ENCODE measurements at places on chromosomes 2 and 18. TPM values are rescaled to one million over a fixed set of nuclear protein-coding genes. Genes with fewer than 3 reads are reported as not detected.
A peak's percentile ranks its signal among the peaks of the same experiment; 100 is the strongest.

CFC1B gene
- total RNA-seq, result not detected

DNA sequence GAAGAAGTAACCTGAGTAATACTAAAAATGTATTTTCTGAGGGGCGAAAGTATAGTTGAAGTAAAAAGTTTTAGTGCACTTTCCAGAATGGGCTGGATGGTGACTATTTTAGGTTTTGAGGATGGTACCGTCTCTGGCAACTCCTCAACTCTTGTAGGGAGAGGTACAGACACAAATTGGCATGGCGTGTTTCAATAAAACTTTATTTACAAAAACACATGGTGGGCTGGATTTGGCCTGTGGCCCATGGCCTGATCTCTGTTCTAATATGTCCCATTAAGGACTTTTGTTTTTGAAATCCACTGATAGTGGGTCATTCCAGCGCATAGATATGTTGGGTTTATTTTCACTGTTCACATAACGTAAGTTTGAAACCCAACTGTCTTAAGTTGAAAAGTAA, 132.8 kb downstream of the AGAP1 start:
- DNase-seq, result no peak

GRCh38 chr2:128580988-128581848, 262.6 kb upstream of the HS6ST1 start:
- DNase-seq, result no peak

PLA2R1 gene
- total RNA-seq, result not detected

GRCh38 chr2:34332813-34333212, 733.7 kb upstream of the FAM98A start:
- no peak for DNase-seq

RNF125 gene
- total RNA-seq, result 50.6 TPM

GRCh38 chr2:96556441-96557330, 20.1 kb downstream of the ARID5A start:
- DNase-seq, result no peak

DNA sequence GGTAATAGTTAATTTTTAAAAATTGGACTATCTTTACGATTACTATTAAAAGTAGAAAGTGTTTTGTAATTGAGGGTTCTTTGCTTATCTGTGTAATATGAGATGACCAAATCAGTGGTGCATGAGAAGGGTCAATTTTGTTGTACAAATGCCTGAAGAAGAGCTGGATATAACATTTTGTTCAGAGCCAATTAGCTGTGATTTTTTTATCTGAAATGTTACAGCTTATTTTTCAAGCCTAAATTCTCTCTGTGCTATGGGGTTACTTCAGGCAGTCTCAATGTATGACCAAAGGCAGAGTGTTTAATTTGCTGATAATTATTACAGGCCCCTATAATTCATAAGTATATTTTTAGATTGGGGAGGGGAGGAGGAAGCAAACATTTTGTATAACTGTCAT, 41.8 kb downstream of the OTX1 start:
- DNase-seq, result no peak

UGT1A8 gene
- total RNA-seq, result not detected

DNA sequence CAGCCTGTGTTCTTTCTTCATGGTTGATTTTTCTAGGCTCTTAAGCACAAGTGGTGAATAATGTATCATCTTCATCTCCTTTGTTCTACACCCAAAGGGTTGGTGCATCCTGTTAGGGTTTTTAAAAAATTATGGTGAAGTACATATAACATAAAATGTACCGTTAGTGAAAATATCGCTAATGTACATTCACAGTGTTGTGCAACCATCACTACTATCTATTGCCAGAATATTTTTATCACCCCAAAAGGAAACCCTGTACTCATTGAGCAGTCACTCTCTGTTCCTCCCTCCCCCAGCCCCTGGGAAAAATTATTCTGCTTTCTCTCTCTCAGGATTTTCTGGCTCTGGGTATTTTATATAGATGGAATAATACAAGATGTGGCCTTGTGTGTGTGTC, 98.5 kb downstream of the PRKCE start:
- no peak for DNase-seq

DNA sequence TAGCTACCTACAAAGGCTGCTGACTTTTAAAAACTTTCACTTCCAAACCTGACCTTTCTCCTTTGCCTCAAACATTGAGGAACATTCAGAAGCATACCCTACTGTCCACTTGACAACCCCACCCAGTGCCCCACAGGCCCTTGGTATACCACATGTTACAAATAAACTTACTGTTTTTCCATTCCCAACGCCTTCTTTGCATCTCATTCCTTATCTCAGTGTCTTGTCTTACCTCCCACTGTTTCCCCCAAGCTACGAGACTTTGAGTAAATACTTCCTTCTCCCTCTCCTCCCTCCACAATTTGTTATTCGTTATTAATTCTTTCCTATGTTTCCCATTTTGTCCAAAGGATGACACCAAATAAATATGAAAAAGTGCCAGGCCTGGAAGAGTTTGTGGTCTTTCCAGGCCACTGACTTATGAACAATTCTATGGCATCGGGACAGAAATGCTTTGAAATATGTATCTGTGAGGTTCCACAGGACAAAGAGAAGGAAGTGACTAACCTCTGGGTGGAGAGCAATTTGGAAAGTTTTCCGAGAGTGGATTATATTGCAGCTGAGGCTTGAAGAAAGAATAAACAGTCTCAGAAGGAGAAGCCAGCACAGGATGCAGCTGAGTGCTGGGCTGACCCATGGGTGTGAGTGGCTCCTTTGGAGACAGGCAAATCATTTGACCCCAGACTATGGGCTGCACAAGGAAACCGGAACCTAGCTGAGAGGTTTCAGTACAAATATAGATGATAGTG, 409.0 kb downstream of the LPIN1 start:
- no peak for DNase-seq

DNA sequence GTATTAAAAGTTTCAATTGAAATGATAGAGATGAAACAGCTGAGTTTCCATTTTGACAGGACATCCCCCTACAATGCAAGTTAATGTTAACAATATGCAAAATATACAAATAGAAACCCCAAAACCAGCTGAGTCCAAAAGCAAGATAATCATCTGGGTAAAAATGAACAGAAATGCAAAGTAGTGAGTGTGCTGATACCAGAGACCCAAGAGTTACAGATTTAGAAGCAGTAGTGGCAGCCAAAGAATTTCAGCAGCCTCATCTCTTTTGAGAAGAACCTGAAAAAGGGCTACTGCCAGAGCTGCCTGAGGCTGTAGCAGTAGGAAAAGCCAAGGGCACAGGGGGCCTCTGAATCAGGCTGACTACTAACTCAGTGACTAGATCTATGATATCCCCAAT, 82.6 kb downstream of the THADA start:
- no peak for DNase-seq

- DNase-seq, result no peak
Observed at GRCh38 chr2:20934236-20934635, 109.6 kb downstream of the APOB start.

MAP4K3 gene
- 18.8 TPM for total RNA-seq

DNA sequence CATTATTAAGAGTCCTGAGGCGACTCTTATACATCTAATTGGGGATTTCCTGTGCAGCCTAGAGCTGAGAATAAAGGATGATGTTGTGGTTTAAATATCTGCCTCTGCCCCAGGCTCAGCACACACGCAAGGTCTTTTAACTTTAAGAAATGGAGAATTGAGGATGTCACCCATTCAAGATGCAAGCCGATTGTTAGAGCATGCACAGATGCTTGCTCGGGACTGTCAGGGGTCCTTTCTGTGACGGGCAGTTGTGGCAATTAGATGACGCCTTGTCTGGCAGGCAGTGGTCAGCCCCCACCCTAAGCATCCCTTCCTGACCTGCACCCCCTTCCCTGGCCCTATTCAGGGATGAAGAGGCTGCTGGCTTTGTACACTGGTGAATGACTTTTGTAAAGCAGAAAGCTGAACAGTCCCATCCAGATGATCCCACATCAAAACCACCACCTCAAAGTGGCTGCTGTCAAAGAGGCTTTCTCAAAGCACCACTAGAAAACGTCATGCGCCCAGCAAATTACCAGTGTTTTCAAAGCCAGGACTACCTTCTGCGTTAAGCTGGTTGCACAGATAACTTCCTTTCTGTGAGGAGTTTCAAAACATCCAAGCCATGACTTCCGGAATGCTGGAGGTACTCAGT, 23.7 kb downstream of the FAM178B start:
- peak; percentile 69 for DNase-seq

GRCh38 chr2:221962186-221962585, 336.6 kb downstream of the PAX3 start:
- DNase-seq, result no peak

SULT1C2 gene
- total RNA-seq, result not detected

- no peak for DNase-seq
Observed at GRCh38 chr18:5717256-5717655, 173.5 kb upstream of the EPB41L3 start.

DNA sequence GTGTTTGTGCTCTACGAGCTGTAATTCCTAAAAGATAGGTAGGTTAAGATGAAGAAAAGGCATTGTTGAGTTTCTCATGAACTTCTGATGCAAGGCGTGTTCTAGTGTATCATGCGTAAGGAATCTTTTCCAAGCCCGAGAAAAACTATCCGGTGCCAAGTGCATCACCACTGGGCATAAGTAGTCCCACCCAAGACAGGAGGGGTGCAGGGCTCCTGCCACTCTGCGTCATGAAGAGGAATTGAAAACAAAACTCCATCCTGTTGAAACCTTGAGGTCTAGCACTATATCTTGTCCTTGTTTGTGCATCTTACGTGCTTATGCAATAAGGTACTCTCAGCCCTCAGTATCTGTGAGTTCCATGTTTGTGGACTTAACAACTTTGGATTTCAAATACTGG, 45.7 kb downstream of the RAB31 start:
- DNase-seq, result no peak

GRCh38 chr2:96118698-96119388, 2.5 kb upstream of the ADRA2B start:
- DNase-seq, result no peak

- DNase-seq, result peak; percentile 33
Observed at GRCh38 chr2:95023222-95023597, 2.3 kb upstream of the MAL start.

NDUFS1 gene
- 35.2 TPM for total RNA-seq

CHRND gene
- not detected for total RNA-seq

IL36A gene
- not detected for total RNA-seq

- no peak for DNase-seq
Observed at GRCh38 chr2:3094999-3095958, 282.3 kb downstream of the EIPR1 start.

DNA sequence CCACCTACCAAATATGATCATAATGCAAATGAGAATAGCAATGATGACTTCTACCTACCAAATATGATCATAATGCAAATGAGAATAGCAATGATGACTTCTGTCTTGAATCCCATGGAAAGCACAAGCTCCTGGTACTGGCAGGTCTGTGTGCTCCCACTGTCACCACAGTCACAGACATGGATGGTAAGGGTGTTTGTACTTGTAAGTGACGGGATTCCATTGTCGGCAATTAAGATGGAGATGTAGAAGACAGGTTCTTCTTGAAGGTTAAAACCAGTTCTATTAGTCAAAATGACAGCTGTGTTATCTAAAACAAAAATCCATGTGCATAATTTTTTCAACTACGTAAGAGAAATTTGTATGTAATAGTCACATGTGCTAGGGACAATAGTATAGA, 95.0 kb downstream of the CDH19 start:
- DNase-seq, result no peak

DNA sequence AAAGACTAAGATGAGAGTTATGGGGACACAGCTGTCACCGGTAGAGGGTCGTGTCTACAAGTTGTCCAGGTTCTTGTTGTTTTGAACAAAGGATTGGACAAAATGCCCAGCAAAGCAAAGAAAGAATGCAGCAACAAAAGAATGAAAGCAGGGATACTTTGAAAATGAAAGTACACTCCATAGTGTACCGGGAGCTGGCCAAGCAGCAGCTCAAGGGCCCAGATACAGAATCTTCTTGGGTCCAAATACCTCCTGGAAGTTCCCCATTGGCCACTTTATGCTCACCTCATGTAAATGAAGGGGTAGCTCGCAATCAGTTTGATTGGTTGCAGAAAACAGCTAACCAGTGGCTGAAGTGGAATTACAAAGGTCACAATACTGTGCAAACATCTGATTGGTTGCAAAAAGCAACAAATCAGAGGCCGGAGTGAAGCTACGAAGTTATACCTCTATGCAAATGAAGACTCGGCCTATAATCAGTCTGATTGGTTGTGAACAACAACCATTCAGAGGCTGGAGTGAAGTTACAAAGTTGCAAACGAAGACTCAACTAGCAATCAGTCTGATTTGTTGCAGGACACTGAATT, 474.9 kb upstream of the TMEFF2 start:
- no peak for DNase-seq

GRCh38 chr2:213416832-213417231, 132.6 kb downstream of the SPAG16 start:
- no peak for DNase-seq

GRCh38 chr2:111975053-111975552, 76.7 kb downstream of the MERTK start:
- DNase-seq, result no peak

DYNAP gene
- not detected for total RNA-seq

DNA sequence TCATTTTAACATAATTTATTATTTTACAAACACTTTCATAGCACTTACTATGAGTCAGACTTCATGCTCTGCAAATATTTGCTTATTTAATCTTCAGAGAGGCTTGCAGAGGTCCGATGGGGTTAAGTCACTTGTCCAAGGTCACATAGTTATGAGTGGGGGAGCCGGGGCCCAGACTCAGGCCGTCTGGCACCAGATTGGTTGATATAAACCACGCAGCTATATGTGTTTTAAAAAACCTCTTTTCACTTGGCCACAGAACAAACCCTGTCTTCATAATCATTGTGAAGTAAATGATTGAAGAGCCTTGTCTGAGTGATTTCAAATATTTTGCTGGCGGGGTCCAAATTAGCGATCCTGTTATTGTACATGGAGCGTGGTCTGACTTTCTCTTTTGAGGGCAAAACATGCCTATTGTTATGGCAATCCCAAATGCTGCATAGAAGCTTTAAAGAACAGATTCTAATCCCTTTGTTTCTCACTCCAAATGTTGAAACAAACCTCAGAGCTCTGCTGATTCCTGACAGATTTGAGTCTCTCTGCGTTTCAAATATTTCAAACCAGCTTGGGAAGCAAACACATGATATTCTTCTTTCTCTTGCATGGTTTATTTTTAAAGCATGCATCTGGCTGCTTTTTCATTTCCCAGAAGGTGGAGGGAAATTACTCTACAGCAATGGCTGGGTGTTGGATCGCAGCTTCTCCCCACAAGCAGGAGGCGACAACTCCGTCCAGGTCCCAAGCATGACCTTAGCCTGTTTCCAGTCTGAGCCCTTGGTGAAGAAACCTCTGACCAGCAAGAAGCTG, 142.4 kb downstream of the DDX1 start:
- no peak for DNase-seq

DYNC2LI1 gene
- 2.8 TPM for total RNA-seq

C2orf66 gene
- not detected for total RNA-seq

All from T-helper 17 cell (primary cell).